ENCODE measurements at places on chromosomes 11 and 22.

- DNase-seq: peak; percentile 11
Observed at GRCh38 chr11:134261626-134262488, 8.5 kb downstream of the ACAD8 start.

- DNase-seq: peak; percentile 9
Observed at GRCh38 chr11:100929377-100929776, 200.2 kb downstream of the PGR start.

- no peak for DNase-seq
Observed at GRCh38 chr11:2808850-2809846, 76.4 kb downstream of the CDKN1C start.

DNA sequence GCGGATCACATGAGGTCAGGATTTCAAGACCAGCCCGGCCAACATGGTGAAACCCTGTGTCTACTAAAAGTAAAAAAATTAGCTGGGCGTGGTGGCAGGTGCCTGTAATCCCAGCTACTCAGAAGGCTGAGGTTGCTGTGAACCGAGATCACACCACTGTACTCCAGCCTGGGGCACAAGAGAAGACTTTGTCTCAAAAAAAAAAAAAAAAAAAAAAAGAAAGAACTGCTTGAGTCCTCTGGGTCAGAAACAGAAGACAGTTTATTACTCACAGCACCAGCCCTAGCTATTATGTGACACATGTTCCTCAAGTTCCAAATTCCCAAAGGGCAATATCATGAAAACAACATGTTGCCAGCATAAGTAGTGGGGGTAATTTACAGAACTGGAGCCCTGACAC, 1014.1 kb upstream of the RAG2 start:
- DNase-seq: no peak

GRCh38 chr11:120401506-120401905, 65.3 kb downstream of the ARHGEF12 start:
- no peak for DNase-seq

Measured in erythroblast (primary cell).